Mesendoderm (in vitro differentiated cells): ENCODE measurements at places on chromosomes 11 and 22.

DNA sequence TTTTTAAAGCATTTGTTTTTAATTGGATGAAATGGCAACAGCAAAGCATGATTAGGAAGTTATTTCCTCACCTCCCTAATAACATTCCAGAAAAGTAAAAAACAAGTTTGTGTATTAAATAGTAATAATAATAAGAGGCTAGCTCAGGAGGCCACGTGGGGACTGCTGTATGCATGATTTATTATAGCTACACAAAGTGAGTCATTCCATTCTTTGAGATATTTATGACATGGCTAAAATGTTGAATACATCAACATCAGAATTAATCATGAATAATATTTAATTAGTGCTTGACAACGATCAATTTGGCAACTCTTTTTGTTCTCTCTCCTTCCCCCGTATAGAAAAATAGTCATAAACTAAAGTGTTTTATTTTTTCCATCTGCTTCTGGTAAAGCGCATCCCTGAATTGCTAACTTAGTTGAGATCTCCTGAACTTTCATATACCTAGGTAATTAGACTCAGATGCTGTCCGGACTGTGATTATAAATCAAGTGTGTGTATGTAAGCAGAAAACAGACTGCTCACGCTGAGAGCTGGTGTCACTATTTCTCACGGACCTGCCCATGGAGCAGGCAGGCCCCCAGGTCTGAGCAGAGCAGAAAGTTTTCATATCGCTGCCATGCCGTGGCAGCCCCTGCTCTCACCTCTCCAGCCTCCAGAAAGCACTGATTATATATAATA lies 125.7 kb downstream of the WT1 start:
- H3K4me3 ChIP-seq: no peak overlapping the region
- no peak overlapping the region for H3K27ac ChIP-seq
- H3K36me3 ChIP-seq: no peaks in the 10 kb centered on the region
- H3K4me1 ChIP-seq: no peaks in the 10 kb centered on the region

- H3K36me3 ChIP-seq: no peaks in the 10 kb centered on the region
- H3K27me3 ChIP-seq: no peaks in the 10 kb centered on the region
- H3K4me3 ChIP-seq: no peak overlapping the region
- peaks cover 2% of the 10 kb centered on the region for H3K4me1 ChIP-seq
- H3K27ac ChIP-seq: no peak overlapping the region
Measured at GRCh38 chr22:32048069-32048468, 5.0 kb downstream of the SLC5A1 start.

DNA sequence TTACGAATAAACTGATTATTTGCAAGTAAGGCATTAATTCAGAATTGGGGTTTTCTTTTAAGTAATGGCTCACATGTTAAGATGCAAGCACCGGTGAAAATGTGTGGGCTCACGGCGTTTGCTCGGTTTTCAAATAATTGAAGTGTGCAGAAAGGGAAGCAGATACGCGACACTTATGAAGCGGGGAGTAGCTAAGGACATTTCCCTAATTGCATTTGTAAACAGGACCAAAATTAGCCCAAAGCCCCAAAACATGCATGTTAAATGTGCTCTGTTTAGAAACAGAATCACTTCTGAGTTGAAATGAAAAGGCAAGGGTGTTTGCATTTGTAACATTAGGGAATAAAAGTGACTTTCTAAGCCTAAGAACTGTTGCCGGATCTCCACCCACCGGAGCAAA lies 61.3 kb downstream of the ELFN2 start:
- H3K4me1 ChIP-seq: no peaks in the 10 kb centered on the region
- H3K27me3 ChIP-seq: no peaks in the 10 kb centered on the region
- H3K4me3 ChIP-seq: no peak overlapping the region
- H3K36me3 ChIP-seq: no peaks in the 10 kb centered on the region
- DNase-seq: no peak
- H3K27ac ChIP-seq: no peak overlapping the region

DNA sequence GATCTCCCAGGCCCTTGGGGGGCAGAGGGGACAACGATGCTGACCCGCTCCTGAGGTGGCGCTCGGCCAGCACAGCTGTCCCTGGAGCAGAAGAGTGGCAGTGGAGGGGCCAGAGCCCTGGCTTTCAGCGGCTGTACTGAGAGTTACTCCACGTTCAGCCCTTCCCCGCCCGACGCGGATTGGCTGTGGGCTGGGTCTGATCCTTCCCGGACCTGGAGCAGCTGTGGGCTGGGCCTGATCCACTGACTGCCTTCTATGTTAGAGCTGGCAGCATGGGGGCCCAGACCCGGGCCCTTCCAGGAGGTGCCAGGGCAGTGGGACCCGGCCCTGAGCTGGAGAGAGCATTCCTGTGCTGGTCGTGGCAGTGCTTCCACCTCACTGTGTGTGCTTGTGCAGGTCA lies 27.8 kb downstream of the YWHAH start:
- H3K27me3 ChIP-seq: no peaks in the 10 kb centered on the region
- no peak overlapping the region for H3K27ac ChIP-seq
- H3K4me3 ChIP-seq: no peak overlapping the region
- no peaks in the 10 kb centered on the region for H3K36me3 ChIP-seq
- no peak for DNase-seq
- no peaks in the 10 kb centered on the region for H3K4me1 ChIP-seq

- H3K36me3 ChIP-seq: no peaks in the 10 kb centered on the region
- no peak overlapping the region for H3K27ac ChIP-seq
- H3K4me3 ChIP-seq: no peak overlapping the region
- no peaks in the 10 kb centered on the region for H3K27me3 ChIP-seq
Measured at GRCh38 chr22:48632646-48633246, 1194.9 kb downstream of the BRD1 start.

GRCh38 chr22:38652859-38653258 lies 3.3 kb downstream of the FAM227A start:
- no peaks in the 10 kb centered on the region for H3K27me3 ChIP-seq
- H3K27ac ChIP-seq: no peak overlapping the region
- no peaks in the 10 kb centered on the region for H3K36me3 ChIP-seq
- H3K4me3 ChIP-seq: no peak overlapping the region
- DNase-seq: no peak

- peak; percentile 59 for DNase-seq
- H3K27me3 ChIP-seq: no peaks in the 10 kb centered on the region
- no peaks in the 10 kb centered on the region for H3K36me3 ChIP-seq
- H3K4me1 ChIP-seq: no peaks in the 10 kb centered on the region
Measured at GRCh38 chr11:57885298-57886050, 123.9 kb downstream of the CTNND1 start.

DNA sequence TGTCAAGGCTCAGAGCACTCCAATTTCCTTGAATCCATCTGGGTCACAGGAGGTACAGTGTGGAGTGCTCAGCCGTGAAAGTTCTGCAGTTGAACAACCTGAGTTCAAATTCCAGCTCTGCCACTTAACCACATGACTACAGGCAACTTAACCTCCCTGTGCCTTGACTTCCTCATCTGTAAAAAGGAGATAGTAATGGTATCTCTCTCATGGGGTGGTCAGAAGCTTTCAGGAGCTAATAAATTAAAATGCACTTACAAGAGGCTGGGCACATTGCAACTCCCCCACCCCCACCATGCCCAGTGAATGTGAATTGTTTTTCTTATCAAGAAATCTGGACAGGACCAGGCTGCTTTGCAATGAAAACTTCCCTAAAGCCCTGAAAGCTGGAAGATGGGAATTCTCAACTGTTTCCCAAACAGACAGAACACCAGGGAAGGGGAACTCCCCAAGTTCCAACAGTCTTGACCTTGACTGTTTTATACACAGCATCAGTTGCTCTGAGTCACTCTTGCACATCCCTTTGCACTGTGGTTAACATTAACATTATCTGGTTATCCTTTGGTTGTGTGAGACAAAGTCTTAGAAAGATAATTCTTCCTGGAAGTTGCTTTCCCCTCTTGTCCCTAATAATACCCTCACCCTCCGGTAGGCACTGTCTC lies 137.0 kb downstream of the SLC1A2 start:
- H3K27me3 ChIP-seq: no peaks in the 10 kb centered on the region
- H3K36me3 ChIP-seq: no peaks in the 10 kb centered on the region
- H3K4me1 ChIP-seq: no peaks in the 10 kb centered on the region
- no peak overlapping the region for H3K27ac ChIP-seq

DNA sequence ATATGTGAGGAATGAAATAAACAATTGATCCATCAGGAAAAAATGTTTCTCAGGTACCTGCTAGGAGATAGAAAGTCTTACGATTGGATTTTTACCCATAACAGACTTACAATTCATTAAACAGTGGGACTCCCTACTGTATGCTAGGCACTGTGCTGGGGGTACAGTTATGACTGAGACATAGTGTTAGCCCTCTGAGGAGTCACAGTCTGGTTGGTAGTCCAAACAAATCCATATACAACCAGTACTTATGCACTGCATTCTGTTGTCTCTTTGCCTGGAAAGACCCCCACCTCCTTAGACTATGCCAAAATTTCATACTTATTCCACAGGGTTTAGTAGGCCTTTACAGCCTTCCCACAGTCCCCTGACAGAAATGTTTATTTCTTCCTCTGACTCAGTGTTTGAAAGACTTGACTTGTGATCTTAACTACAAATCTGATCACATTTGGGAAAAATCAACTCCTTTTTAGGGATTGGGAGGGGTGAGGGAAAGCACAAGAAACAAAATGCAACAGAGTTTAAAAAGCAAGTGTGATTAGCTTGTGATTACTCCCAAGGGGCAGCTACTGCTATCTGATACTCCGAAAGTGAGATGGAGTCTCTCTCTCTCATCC lies 69.4 kb upstream of the HORMAD2 start:
- no peaks in the 10 kb centered on the region for H3K4me1 ChIP-seq
- H3K27me3 ChIP-seq: no peaks in the 10 kb centered on the region
- H3K36me3 ChIP-seq: peaks cover 2% of the 10 kb centered on the region
- no peak overlapping the region for H3K27ac ChIP-seq
- H3K4me3 ChIP-seq: no peak overlapping the region

DNA sequence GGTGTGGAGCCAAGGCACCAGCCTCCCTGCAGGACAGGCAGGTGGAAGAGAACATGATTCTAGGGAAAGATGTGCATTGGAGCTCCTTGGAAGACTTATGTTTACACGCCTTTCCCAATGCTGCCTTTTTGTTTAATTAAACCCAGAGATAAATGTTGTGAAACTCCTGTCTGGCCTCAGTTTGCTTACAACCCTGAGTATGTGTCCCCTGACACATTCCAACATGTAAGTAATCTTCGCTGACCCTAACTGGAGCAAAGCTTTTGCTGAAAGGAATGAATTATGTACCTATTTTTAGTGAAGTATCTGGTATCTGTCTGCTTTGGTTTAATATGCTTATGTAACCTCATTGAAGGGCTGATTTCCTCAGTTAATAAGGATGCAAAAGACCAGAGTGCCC lies 56.7 kb downstream of the APIP start:
- no peak overlapping the region for H3K4me3 ChIP-seq
- H3K27ac ChIP-seq: no peak overlapping the region
- H3K4me1 ChIP-seq: no peaks in the 10 kb centered on the region

GRCh38 chr22:25368271-25368670 lies 148.8 kb downstream of the CRYBB2 start:
- H3K4me1 ChIP-seq: no peaks in the 10 kb centered on the region
- no peak overlapping the region for H3K27ac ChIP-seq
- no peak overlapping the region for H3K4me3 ChIP-seq
- no peaks in the 10 kb centered on the region for H3K27me3 ChIP-seq

DNA sequence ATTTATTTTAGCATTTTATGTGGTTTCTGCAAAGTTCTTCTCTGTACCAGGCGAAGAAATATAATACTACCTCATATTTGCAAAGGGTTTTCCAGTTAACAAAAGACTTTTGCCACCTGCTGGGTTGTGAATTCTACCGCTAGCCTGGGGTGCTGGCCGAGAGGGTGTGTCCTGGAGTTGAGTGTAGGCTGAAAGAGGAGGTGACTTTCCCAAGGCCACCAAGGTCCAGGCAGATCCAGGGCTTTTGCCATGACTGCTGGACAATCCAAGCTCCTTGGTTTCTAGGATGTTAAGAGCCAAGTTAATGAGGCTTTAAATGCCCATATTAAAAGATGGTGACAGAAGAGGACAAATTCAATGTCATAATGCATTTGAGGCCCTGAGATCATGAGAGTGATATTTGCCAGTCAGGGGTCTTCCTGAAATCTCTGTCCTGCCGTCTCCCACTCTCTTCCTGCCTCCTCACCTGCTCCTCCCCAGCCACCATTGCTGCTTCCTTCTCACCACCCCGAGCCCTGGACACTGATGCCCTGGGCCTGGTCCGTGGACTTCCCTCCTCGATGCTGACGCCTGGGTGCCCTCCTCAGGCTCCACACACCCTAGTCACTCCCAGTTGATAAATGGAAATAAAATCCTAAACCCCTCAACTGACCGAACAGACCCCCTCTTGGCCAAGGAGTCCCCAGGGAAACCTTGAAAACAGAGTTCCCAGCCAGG lies 825.6 kb downstream of the TBC1D22A start:
- no peaks in the 10 kb centered on the region for H3K27me3 ChIP-seq
- H3K4me1 ChIP-seq: no peaks in the 10 kb centered on the region
- H3K27ac ChIP-seq: no peak overlapping the region
- H3K4me3 ChIP-seq: no peak overlapping the region

DNA sequence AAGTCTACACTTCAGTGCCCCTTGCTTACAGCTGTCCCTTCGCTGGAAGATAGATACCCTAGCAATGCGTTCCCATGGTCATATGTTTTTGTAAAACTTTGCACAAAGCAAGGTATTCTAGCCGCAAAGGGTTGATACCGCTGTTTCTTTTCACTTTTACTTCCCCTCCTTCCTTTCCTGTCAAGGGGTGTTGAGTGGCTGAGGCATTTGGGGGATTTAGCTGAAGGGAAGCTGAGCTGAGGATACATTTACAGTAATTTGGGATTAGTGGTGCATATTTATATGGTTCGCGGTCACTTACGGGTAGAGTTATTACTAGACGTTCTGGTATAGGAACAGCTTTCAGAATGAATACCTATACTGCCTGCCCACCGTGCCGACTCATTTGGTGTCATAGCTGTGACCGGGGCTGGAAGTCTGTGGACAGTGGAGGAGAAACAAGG lies 86.9 kb upstream of the WNT11 start:
- H3K27ac ChIP-seq: no peak overlapping the region
- no peak for DNase-seq
- H3K4me3 ChIP-seq: no peak overlapping the region

DNA sequence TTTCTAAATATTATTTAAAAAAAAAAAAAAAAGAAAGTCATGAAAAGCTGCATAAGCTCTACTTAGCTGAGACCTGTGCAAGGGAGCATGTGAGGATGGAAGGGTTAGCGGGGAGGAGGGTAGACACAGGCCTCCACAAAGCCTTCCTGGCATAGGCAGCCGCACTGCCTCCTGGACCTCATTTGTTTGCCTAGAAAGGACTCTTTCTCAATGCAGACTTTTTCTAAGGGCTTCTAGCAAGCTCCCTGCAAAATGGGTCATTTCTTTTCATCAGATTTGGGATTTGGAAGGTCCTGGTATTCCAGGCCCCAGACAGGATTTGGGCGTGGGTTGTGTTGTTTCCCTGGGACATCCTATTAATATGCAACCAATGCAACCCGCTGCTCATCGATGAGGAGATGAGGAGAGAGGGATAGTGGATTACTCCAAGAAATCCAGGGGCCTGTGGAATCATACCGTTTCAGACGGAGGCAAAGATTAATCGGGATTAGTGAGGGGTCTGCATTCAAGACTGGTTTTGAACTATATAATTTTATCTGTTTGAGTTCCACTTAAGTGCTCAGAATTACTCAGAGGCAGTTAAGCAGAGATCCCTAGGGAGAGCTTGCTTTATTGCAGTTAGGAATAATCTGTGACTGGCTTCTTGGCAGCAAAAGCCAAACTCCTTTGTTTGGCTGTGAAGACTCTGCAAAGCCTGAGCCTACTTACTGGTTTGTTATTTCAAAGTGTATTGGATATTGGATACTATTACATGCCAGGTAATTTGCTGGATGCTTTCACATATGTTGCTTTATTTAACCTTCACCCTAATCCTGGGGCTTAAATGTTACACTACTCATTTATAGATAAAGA lies 106.9 kb upstream of the NAV2 start:
- H3K27ac ChIP-seq: no peak overlapping the region

- H3K27me3 ChIP-seq: no peaks in the 10 kb centered on the region
- no peak overlapping the region for H3K4me3 ChIP-seq
- H3K36me3 ChIP-seq: no peaks in the 10 kb centered on the region
- peak; percentile 76 for DNase-seq
- peak overlapping the region; percentile 41 for H3K27ac ChIP-seq
Measured at GRCh38 chr11:79212741-79213190, 228.1 kb downstream of the TENM4 start.
